ENCODE measurements at places on chromosomes 6 and 20.

GRCh38 chr6:28673417-28673786 lies 147.7 kb downstream of the GPX5 start:
- no peak for DNase-seq

DNA sequence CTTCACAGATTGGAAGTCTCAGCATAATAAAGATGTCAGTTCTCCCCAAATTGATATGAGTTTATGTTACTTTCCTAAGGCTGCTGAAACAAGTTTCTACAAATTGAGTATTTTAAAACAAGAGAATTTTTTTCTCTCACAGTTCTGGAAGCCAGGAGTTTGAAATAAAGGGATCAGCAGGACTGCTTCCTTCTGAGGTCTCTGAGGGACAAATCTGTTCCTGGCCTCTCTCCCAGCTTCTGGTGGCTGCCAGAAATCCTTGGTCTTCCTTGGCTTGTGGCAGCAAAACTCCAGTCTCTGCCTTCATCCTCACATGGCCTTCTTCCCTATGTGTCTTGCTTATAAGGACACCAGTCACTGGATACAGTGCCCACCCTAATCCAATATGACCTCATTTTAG lies 136.1 kb downstream of the TFAP2A start:
- no peak for DNase-seq

DNA sequence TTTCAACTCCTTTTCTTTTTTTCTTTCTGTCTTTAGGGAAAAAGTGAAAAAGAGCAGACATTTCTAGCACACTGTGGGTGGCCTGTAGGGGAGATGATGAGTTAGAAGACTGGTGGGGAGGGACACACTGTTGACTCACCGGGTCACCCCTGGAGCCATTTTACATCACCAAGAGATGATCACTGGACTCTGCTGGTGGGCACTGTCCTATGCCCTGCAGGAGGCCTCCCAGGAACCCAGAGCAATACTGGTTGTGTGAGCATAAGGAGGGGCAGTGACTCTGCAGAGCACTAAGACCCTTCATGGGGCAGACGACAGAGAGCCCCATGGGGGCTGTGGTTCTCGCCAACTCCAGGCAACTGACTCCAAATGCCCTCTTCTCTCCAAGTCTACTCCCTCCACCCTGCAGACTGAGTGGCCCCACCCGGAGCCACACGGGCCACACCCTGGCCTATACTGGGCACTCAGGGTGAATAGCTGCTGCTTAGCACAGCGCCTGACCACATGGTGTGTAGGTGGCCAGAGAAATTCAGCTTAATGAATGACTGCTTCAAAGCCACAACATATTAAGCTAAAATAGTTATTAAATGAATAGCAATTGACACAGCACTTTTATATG lies 177.5 kb downstream of the CDC5L start:
- DNase-seq = no peak

GRCh38 chr6:133128191-133128590 lies 113.0 kb upstream of the EYA4 start:
- DNase-seq = peak; percentile 56

DNA sequence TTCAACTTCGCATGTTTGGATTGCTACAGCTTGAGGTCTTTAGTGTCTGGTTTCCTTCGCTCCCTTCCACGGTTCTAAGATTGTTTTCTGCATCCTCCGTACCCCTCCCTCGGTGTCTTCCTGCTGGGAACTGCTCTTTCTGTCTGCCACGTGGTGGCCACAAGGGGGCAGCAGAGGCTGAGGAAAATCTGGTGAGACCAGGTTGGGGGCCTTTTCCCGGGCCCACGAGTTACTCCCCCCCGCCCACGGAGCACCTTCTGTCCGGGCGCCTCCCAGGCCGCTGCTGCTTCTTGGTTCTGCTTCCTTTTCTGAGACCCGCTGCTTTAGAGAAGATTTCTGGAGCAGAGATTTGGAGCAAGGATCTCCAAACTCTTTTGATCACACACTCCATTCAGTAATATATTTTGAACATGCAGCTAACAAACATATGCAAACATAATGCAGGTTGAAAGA lies 21.1 kb upstream of the NOTCH4 start:
- peak; percentile 51 for DNase-seq

DNA sequence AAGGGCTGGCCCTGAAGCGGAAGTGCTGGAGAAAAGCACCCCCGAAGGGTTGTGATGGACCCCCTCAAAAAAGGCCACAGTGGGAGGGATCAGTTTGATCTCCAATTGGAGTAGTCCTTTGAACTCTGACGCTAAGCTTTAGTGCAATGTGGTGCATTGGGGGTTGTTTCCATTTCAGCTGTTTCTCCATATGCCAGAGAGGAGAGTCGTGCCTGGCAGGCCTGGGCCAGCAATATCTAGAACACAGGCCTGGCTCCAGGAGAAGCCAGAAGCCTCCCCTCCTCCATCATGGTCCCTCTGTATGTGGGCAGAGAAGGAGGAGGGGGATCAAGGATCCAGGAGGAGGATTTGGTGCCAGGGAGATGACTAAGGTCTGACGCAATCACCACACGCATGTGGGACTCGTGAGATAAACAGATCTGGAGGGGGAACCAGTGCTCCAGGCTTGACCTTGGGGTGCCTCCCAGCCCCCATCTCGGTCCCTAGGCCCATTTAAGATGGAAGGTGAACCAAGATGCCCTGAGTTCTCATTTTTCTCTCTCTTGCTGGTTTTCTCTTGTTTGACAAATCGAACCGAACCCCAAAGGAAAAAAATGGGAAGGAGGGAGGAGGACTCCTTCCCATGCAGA lies 517.4 kb upstream of the JARID2 start:
- peak; percentile 64 for DNase-seq

- DNase-seq = no peak
Observed at GRCh38 chr20:32429343-32429742, 71.2 kb downstream of the ASXL1 start.

GRCh38 chr6:136568129-136568528 lies 17.9 kb upstream of the MAP7 start:
- no peak for DNase-seq

- no peak for DNase-seq
Observed at GRCh38 chr6:112795316-112795715, 448.2 kb downstream of the RFPL4B start.

DNA sequence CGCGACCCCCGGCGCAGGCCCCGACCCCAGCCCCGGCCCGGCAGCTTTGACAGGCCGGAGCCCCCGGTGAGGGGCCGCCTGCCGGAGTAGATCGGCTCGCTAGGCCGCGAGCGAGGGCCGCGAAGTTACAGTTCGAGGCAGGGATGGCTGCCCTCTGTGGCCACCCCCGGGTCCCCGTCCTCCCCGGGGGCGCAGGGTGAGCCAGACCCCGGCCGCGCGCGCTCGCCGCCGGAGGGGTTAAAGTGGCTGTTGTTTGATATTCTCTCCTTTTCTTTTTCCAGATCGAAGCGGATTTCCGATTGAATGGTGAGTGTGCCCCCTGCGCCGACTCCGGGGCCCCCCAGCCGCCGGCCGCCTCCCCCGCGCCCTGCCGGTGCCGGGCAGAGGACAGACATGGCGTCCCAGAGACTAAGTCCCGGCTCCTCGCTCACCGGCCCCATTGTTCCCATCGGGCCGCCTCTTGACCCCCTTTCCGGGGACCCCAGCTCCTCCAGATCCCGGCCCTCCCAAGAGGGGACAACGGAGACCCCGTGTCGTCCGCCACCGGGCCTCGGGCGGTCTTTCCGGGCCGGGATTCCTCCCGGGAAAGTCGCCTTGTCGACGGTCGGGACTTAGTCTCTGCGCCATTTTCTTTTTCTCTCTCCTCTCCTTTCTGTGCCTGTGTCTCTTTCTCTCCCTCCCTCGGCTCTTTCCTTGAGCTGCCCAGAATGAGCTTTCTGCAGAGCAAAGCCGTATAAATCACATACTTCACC lies 704 bp downstream of the TOP1 start:
- DNase-seq = no peak

All from epithelial cell of esophagus (primary cell).